ENCODE measurements at places on chromosomes 2 and 18. TPM values are rescaled to one million over a fixed set of nuclear protein-coding genes. Genes with fewer than 3 reads are reported as not detected.

The SIX3 gene
- not detected for total RNA-seq

The ABCG8 gene
- total RNA-seq, result not detected

The COPS9 gene
- total RNA-seq, result 88.1 TPM

The DAW1 gene
- total RNA-seq, result not detected

The TMEM37 gene
- 2.2 TPM for total RNA-seq

- no peak for DNase-seq
Observed at GRCh38 chr2:191253476-191253875, 8.3 kb downstream of the MYO1B start.

DNA sequence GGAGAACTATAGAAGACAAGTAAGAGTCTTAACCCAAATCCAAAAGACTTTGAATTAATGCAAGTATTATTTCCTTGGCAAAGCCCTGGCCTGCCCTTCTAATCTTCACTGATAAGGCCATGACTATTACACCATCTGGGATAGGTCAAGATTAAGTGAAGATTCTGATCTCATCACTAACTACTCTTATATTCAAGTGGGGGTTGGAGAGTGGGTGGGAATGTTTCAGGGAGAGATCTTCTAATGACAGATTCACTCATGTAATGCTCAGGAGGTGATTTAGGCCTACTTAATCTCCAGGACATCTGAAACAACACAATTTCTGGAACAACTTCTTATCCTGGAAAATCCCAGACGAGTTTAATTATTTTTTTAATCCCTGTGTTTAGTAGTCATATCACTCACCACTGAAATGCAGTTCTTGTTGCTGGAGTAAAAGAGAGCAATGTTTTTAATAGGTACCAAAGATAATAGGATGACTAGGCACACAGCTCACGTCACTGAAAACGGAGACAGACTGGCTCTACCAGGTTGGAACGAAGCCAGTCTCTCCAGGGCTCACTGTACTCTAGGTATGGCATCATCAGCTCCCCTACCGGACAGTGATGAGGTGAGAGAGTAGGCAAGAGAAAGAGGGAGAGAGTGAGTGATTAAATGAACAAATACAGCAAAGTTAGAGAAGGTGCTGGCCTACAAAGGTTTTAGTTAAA lies 133.1 kb downstream of the NCKAP5 start:
- no peak for DNase-seq

Measured in ureter (tissue), 1 donor.